ENCODE measurements at places on chromosomes 6 and 20.

- DNase-seq, result no peak
These were observed 137.5 kb downstream of the UNC5CL start for GRCh38 chr6:40901322-40902055.

DNA sequence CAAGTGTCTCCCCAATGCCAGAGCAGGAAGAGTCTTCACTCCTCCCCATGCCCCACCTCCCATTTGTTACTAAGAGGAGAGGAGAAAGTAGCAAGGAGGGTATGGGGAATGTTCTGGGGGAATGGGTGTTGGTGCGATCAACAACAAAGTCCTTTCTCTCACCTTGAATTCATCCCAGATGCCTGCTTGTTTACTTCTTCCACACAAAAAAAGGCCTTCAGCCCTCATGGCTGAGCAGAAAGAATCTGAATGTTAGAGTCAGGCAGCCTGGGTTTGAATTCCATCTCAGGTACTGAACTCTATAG, 9.9 kb downstream of the MOG start:
- no peak for DNase-seq

DNA sequence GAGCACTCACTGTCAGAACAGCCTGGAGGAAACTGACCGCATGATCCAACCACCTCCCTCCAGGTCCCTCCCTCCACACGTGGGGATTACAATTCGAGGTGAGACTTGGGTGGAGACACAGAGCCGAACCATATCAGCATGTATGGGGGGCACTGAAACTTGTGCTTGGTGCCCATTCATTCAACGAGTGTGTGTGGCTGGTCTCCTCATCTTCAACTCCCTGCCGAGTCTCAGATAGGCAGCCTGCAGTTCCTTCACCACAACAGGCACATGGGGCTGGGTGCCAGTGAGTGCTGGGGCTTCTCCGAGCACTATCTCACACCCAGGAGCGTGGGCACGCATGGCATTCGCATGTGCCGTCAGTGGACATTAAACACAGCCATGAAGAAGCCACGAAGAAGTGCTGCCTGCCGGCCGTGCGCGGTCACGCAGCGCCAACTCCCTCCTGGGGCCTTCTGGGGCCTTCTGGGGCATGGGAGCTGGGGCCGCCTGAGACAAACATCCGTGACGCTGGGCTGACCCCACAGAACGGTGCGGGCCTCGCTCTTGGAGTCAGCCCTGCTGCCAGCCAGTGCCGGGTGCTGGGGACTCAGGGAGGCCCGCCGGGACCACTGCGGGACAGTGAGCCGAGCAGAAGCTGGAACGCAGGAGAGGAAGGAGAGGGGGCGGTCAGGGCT, 714 bp upstream of the RTEL1 start:
- DNase-seq, result no peak

DNA sequence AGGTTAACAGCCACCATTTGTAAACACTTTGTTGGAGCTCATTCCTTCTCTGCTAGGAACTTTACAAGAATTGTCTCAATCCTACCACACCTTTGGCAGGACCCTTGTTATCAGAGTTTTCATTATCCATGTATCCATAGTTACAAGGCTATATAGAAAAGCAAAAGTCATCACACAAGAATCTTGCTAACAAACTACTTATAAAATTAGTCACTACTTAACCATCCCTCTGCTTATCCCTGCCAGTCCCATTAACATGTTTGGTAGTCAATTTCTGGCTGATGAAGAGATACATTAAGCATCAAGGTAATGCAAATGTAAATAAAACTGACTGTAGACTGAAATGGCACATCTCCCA, 10.4 kb downstream of the ZSWIM3 start:
- no peak for DNase-seq

DNA sequence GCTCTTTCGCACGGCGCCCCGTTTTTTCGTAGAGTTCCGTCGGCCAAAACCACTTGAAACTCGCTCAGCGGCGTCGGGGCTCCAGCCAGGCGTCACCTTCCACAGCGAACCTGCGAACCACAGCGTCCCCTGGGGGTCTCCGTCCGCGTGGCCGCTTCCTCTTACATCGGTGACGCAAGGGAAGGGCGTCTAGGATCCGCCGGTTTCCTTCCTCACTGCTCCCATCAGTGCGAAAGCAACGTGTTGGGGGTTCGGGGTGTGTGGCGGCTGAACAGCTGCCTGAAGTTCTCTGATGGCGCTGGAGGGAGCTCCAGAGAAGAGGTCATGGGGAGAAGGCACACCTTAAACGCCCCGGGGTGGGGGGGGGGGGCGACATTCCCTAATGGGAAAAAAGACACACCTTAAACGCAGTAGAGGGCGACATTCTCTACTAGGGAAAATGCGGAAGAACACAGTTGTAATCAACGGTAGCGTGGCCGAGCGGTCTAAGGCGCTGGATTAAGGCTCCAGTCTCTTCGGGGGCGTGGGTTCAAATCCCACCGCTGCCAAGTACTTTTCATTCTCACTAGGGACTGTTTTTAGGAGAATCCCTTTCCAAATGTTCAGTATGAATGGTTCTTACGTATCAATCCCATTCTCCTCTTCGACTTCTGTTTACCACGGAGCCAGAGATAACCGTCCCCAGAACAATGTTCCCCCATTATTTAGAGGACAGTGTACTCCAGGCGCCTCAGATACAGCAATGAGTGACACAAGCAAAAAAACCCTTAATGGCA, 16.4 kb downstream of the ZNF311 start:
- no peak for DNase-seq

DNA sequence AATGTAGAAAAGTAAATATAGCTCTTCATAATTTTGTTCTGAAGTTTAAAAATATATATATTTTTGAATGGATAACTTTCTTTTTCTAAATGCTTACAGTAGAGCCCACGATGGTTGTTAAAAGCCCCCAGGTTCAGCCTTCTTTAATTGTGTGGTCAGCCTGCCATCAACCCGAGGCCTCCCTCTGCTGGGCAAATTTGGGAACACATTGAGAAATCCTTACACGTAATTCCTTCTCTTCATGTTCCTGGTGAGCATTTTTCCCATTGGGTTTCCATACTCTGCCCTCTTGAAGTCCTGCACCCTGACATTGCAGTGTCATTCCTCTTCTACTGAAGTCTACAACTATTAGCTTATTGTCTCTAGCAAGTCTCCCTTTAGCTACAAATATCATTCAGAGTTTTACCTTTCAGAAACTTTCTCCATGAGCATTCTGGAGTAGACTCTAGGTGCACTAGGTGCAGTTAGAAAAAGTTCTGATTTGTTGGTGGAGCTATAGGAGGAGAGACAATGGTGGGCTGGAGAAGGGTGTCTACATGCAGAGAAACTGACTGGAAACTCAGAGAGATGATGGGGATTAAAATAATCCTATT, 40.6 kb downstream of the TRIM38 start:
- DNase-seq, result no peak

DNA sequence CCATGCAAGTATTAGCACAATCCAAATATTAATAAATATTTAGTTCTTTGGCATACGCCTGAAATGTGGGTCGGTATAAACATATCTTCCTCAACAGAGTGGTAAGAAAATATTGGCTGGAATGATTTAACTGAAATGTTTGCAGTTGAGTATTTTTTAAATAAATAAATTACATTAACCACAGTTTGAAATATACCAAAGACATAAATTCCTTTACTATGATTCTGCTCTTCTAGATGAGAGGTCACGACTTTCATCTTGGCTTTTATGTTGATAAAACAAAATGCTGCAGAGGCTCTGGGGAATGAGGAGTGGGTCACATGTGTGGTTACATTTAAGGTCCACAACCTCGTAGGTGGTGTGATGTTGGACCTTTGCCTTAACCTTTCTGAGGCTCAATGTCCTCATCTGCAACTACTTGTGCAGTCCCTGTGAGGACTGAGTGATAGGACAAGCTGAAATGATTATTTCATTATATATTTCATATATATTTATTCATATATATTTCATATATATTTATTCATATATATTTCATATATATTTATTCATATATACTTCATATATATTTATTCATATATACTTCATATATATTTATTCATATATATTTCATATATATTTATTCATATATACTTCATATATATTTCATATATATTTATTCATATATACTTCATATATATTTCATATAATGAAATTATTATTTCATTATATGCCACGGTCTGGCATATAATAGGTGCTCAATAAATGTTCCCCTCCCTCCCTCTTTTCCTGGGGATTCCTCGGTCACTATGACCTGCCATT, 107.4 kb downstream of the SAMD5 start:
- no peak for DNase-seq

DNA sequence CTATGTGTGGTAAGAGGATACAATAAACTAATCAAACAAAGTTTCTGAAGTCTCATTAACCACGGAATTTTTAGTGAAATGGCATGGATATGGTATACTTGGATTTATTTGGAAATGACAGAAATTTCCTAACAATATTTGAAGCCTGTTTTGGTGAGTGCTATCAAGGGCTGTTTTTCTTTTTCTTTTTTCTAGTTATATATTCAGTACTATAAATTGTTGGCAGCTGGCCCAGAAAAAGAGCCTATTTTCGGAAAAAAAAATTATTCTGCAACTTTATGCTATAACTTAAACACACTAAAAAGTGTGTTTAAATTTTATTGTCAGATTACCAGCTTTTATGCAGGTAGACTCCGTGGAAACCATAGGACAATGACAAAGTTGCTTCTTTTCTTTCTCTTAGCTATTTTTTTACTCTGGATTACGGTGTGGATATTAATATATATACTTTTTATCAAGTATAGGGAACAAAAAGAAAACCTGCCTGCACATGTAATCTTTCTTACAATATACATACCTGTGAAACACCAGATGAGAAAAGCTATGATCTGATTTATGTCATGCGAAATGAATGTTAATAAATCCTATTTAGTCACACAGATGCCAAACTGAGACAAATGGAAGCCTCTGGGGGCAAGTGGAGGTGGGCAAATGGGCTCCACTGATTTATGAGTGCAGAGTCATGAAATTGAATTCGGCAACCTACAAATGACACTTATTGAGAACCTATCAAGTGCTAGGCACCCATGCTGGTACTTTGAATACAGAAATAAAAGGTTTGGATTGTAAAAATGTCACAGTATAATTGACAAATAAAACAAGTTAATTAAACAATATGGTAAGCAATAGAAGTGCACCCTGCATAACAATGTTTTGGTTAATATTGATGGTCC, 919.5 kb upstream of the FLRT3 start:
- DNase-seq, result no peak

DNA sequence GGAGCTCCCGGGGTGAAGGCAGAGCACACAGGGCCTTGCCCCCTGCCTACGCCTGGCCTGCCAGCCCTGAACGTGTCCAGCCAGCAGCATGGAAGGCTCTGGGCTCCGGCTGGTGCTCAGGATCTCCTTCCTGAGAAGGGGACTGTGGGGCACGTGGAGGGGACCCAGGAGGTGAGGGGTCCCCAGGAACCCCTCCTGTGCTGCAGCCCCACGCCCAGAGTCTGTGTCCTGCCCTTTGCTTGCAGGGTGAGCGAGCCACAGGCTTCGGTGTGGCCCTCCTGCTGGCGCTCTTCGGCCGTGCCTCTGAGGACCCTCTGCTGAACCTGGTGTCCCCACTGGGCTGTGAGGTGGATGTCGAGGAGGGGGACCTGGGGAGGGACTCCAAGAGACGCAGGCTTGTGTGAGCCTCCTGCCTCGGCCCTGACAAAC, 22.3 kb downstream of the NPEPL1 start:
- DNase-seq, result no peak

GRCh38 chr6:14276071-14276470, 158.5 kb downstream of the CD83 start:
- DNase-seq, result no peak

DNA sequence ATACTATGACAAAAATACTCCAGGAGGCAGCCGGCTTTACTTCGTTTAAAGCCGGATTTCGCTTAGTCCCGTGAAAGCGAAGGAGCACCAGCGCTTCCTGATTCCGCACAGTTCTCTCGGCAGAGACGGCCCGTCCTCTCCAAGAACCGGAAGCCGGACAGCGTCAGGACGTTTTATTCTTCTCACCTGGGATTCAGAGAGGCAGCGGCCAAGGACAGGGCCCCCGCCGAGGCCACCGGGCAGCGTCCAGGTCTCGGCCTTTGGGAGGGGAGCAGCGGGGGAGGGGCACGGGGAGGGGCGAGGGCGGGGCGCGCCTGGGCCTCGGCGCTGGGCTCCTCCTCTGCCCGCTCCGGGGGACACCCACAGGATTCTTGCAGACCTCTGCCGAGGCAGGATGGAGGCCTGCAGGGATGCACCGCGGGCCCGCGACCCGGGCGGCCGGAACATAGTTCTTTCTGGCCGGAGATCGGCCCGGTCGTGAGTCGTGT, 2.8 kb upstream of the DIDO1 start:
- no peak for DNase-seq

DNA sequence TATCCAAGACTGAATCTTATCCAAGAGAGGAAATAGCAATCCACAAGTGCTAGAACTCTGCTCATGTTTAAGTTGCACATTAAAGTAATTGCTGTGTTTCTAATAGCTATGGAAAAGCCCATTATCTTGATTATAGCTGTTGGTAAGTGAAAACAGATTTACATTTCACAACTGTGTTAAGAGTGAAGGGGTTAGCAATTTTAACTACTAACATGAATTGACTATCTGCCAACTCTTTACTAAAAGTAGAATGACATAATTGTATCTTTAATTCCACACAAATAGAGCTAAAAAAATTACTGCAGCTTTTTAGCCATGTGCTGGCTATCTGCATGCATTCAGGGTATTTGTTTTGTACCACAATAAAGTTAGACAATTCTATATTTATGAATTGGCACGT, 277.9 kb upstream of the IRAK1BP1 start:
- DNase-seq, result no peak

DNA sequence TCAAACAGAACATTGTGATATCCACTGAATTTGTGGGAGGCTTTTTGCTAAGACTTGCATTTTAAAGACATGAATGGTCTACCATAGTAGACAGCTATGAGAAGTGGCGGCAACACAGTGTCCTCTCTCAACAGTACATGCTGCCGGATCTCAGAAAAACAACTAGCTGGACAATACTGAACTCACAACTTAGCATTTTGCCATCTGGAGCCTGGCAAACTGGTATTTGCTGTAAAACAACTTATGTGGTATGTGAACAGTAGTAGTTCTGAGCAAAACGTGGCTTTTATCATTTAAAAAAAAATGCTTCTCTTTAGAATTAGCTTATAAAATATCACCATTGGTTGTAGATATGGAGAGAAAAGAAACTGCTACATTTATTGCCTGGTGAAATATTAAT, 3.3 kb upstream of the PXDC1 start:
- no peak for DNase-seq

DNA sequence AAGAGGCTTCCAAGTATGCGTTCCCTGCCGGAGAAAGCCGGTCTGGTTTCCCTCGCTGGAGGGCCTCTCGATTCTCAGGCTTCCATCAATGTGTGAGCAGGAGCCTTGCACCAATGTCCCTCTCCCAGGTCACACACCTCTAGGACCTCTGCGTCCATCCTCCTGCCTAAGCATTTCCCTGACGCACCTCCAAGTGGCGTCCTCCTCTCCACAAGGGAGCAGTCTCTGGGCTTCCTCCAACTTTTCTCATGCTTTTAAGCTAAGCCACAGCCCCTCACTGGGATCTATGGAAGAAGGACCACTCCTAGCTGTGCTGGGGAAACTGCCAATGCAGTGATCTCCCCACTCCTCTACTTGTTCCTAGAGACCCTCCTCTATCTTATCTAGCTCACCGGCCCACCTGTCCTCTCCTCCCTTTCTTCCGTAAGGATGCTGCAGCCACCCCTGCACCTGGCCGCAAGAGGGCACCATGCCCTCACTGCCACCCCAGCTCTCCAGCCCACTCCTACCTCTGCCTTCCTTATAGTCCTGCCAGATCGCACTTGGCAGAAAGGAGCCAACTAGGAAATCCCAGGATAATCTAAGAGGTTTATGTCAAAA, 258.7 kb downstream of the LRFN2 start:
- DNase-seq, result no peak

- no peak for DNase-seq
These were observed 10.1 kb downstream of the PKHD1 start for GRCh38 chr6:52077180-52077884.

GRCh38 chr6:102137859-102138258, 744.4 kb downstream of the GRIK2 start:
- DNase-seq, result no peak

Measured in vagina (tissue), 2 donors.